ENCODE measurements at places on chromosomes 5 and 9. TPM values are rescaled to one million over a fixed set of nuclear protein-coding genes. Genes with fewer than 3 reads are reported as not detected.

- peaks cover 4% of the 10 kb centered on the region for H3K4me1 ChIP-seq
- no peaks in the 10 kb centered on the region for H3K36me3 ChIP-seq
- no peak overlapping the region for H3K4me3 ChIP-seq
- no peak overlapping the region for H3K27ac ChIP-seq
These were observed 5.3 kb downstream of the IL9 start for GRCh38 chr5:135890296-135890695.

DNA sequence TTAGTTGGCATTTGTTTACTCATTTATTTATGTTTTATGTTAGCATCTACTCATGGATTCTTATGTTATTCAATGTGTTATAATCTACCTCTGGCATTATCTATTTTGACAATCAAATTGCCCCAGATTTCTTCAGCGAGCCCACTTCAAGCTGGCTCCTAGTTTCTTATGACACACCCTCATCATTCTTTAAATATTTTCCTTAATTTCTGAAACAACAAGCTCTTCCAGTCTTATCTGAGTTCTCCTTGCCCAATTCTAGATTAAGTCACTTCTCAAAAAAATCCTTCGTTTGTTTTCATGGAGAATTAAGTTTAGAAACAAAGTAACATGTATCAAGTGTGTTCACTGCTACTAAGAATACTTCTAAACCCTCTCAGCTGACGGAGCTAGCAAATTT is 229.8 kb downstream of the SEMA5A start:
- H3K4me3 ChIP-seq: no peak overlapping the region
- no peaks in the 10 kb centered on the region for H3K27me3 ChIP-seq
- no peak overlapping the region for H3K27ac ChIP-seq
- H3K36me3 ChIP-seq: no peaks in the 10 kb centered on the region

DNA sequence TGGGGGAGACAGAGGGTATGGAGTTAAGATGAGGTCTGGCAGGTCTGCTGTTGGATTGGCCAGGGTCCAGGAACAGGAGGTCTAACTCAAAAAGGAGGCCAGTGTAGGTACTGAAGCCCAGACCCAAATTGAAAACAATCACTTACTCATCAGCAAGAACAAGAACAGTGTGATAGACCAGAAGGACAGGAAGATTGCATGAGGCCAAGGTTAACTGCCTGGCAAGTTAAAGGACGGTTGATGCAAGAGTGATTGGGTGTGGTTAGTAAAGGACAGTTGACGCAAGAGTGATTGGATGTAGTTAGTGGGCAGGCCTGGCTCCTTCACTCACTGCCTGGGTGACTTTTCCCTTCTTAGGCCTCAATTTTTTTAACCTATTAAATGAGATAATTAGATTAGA is 132.6 kb downstream of the PDZD2 start:
- no peak overlapping the region for H3K27ac ChIP-seq
- no peaks in the 10 kb centered on the region for H3K27me3 ChIP-seq
- no peak overlapping the region for H3K4me3 ChIP-seq
- DNase-seq: no peak

DNA sequence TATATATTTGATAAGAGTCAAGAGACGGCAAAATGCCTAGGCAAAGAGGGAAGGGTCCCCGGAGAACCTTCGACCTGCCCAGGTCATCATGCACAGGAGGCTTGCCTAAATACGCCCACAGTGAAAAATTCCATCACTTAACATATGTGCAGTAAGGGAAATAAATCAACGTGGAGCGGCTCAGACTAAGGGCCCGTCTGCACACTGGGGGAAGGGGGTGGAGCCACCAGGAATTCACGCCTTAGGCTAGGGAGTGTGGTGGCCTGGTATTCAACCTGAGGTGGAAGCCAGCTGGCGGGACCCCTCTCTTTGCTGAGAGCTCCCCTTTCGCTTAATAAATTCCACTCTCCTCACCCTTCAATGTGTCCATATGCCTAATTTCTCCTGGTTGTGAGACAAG is 8.3 kb downstream of the PTBP3 start:
- H3K4me3 ChIP-seq: no peak overlapping the region
- peaks cover 12% of the 10 kb centered on the region for H3K4me1 ChIP-seq
- no peaks in the 10 kb centered on the region for H3K27me3 ChIP-seq
- H3K36me3 ChIP-seq: no peaks in the 10 kb centered on the region
- no peak for DNase-seq
- no peak overlapping the region for H3K27ac ChIP-seq

- no peak overlapping the region for H3K27ac ChIP-seq
- no peaks in the 10 kb centered on the region for H3K4me1 ChIP-seq
- no peak overlapping the region for H3K4me3 ChIP-seq
- H3K36me3 ChIP-seq: no peaks in the 10 kb centered on the region
These were observed 21.1 kb downstream of the FAM219A start for GRCh38 chr9:34437006-34437925.

GRCh38 chr5:149912226-149912871 is 32.2 kb downstream of the PDE6A start:
- no peak overlapping the region for H3K27ac ChIP-seq
- no peak for DNase-seq
- no peaks in the 10 kb centered on the region for H3K27me3 ChIP-seq
- H3K4me3 ChIP-seq: no peak overlapping the region
- no peaks in the 10 kb centered on the region for H3K36me3 ChIP-seq

- no peaks in the 10 kb centered on the region for H3K36me3 ChIP-seq
- no peaks in the 10 kb centered on the region for H3K4me1 ChIP-seq
- no peak overlapping the region for H3K4me3 ChIP-seq
- no peaks in the 10 kb centered on the region for H3K27me3 ChIP-seq
These were observed 112.4 kb downstream of the ASTN2 start for GRCh38 chr9:117302487-117302886.

DNA sequence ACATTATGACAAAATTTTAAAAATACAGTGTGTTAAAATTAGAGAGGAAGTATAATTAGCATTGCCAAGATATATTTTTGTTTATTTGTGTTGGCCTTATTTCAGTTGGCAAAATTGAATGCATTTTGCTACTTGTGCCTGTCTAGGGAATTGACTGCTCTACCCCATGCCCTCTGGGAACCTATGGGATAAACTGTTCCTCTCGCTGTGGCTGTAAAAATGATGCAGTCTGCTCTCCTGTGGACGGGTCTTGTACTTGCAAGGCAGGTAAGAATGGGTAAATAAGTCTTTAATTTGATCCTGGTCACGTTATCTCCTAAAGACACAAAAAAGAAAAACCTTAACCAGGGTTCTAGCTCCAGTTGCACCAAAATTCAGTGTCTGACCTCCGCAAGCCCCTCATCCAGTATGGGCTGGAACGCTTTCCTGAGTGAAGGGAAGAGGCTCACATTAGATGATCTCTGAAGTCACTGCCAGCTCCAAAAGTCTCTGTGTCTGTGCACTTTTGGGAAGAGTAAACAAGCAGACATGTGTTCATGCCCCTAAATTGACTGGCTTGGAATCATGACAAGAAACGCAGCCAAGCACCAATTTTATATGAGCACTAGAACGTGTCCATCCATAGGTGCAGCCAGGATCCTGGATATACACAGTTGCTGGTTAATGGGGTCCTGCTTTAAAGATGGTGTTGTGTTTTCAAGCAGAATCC is 98.3 kb upstream of the PRRC1 start:
- H3K27ac ChIP-seq: no peak overlapping the region
- H3K4me1 ChIP-seq: no peaks in the 10 kb centered on the region
- no peak overlapping the region for H3K4me3 ChIP-seq

DNA sequence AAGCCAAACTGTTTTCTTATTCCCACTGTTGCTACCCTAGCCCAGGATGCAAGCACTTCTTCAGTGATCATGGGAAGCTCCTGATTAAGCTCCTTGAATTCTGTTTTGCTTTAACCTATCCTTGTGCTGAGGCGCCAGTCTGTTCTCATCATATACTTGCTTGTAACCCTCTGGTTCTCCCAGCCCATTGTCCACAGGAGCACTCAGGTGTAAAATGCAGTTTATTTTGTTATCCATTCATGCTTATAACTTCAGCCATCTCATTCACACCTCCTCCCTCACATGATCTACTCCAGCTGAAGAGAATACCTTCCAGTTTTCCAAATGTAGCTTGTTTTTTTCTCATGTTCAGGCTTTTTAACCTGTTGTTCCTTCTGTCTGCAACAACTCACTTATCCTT is 402.1 kb upstream of the BRINP1 start:
- H3K27ac ChIP-seq: no peak overlapping the region
- no peak overlapping the region for H3K4me3 ChIP-seq
- no peaks in the 10 kb centered on the region for H3K36me3 ChIP-seq
- H3K4me1 ChIP-seq: no peaks in the 10 kb centered on the region
- DNase-seq: no peak

- H3K4me3 ChIP-seq: no peak overlapping the region
- no peak for DNase-seq
- H3K27ac ChIP-seq: no peak overlapping the region
- H3K27me3 ChIP-seq: no peaks in the 10 kb centered on the region
- no peaks in the 10 kb centered on the region for H3K36me3 ChIP-seq
These were observed 562.8 kb downstream of the BNC2 start for GRCh38 chr9:16307626-16308195.

GRCh38 chr5:180046656-180047055 is 24.9 kb downstream of the RNF130 start:
- no peak for DNase-seq
- no peaks in the 10 kb centered on the region for H3K36me3 ChIP-seq
- no peak overlapping the region for H3K4me3 ChIP-seq
- no peaks in the 10 kb centered on the region for H3K27me3 ChIP-seq
- no peak overlapping the region for H3K27ac ChIP-seq

- H3K36me3 ChIP-seq: peaks cover 2% of the 10 kb centered on the region
- H3K4me3 ChIP-seq: no peak overlapping the region
- DNase-seq: no peak
- no peaks in the 10 kb centered on the region for H3K27me3 ChIP-seq
- no peaks in the 10 kb centered on the region for H3K4me1 ChIP-seq
These were observed 8.8 kb downstream of the TENT2 start for GRCh38 chr5:79621056-79621455.

- no peak for DNase-seq
- no peak overlapping the region for H3K27ac ChIP-seq
- H3K4me3 ChIP-seq: no peak overlapping the region
- no peaks in the 10 kb centered on the region for H3K36me3 ChIP-seq
These were observed 168.4 kb upstream of the MPDZ start for GRCh38 chr9:13447843-13448422.

DNA sequence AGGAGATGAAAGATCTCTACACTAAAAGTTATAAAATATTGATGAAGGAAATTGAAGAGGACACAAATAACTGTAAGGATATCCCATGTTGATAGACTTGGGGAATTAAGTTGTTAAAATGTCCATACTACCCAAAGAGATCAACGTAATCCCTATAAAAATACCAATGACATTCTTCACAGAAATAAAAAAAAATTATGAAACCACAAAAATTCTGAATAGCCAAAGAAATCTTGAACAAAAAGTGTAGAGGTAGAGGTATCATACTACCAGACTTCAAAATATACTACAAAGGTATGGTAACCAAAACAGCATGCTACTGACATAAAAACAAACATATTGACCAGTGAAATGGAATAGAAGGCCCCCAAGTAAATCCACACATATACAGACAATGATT is 71.5 kb upstream of the ELL2 start:
- H3K27me3 ChIP-seq: no peaks in the 10 kb centered on the region
- H3K36me3 ChIP-seq: no peaks in the 10 kb centered on the region
- no peak overlapping the region for H3K27ac ChIP-seq
- H3K4me1 ChIP-seq: no peaks in the 10 kb centered on the region

Gene PPIP5K2
- total RNA-seq: 23.9 TPM

Gene KCTD16
- total RNA-seq: under 0.01 TPM

Gene MORN5
- total RNA-seq: 3.8 TPM

Gene GLRA1
- not detected for total RNA-seq

Gene ENTREP1
- total RNA-seq: 23.2 TPM

Gene SHB
- 11.9 TPM for total RNA-seq

Gene ARSI
- 0.48 TPM for total RNA-seq

Gene TAS2R1
- not detected for total RNA-seq

Gene GABRA1
- not detected for total RNA-seq

All from transverse colon (tissue), 4 donors.